ENCODE measurements at places on chromosomes 13 and 19.

- DNase-seq: no peak
Observed at GRCh38 chr19:56942756-56943155, 102.2 kb upstream of the PEG3 start.

- DNase-seq: no peak
Observed at GRCh38 chr19:4327877-4328242, 10.8 kb downstream of the STAP2 start.

DNA sequence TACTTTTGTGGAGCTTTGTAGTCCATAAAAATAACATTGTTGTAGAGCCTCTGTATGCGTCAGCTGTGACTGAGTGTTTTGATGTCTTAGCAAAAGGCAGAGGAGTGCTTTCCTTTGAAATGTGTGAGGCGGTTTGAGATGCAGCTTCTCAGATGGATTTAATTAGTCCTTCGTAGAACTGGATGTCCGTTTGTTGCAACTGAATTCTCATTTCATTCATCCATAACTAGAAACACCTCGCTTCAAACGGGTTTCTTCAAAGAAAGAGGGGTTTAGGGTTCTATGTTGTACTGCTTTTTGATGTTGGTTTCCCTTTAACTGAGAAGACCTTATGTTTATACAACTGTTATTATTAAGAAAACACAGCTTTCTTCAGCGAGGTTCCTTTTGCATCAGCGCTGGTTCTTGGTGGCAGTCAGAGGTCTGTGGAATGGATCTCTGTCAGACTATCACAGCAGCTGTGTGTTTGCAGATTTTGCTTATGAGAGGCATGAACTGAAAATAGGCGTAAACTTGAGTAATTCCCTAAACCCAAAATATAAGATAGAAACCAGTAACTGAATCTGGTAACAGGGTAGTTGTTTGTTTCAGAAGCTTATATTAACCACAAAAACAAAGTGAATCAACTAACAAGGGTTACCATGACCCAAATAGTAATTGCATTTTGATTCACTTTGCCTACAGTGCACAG lies 194.4 kb downstream of the GGACT start:
- DNase-seq: no peak

DNA sequence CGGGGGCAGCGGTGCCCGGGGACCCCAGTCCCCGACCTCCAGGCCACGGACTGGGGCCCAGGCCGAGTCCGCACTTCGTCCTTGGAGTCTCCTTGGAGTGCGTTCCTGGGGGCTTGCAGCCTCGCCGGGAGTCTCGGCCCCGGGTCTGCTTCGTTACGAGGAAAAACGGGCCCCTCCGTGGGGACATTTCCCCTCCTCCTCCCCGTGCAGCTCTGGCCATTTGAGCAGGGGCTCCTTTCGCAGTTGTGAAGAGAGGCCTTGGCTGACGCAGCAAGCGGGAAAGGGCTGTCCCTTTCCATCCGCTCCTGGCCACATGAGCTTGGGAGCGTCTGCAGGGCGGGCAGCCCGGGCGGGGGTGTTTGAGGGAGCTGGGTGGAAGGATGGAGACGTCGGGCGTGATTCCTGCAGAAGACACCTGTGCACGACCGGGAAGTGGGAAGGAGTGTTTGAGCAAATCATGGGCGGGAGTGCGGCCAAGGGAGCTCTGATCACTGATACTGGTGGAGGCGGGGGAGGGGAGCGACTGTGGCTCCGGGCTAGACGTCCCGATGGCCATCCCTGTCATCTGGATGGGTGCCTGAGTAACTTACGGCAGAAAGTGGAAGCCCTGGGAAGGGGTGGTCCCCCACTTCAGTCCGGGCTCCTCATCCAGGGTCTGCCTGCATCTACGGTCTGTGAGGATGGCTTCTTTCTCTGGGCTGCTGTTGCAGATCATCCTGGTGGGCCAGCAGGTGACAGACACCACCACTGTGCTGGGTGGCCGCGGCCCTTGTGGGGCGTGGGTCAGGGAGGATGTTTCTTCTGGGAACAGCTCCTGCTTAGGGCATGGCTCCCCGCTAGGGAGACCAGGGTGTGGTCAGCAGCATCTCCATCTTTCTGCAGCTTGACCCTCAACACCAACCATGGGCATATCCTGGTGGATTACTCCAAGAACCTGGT lies 736 bp downstream of the GPI start:
- peak; percentile 35 for DNase-seq

DNA sequence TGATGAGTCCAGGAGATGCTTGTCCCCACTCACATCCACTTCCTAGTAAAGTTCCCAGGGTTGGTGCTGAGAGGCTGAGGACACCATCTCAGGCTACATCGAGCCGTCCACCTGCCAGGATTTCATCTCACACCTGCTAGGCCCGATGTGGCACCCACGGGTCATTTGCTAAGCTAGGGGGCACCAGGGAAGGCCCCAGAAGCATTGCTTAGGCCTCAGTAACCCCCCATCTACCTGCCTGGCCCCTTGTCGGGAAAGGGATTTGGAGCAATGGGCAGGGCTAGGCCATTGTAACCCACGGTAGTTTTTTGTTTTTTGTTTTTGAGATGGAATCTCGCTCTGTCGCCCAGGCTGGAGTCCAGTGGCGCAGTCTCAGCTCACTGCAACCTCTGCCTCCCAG lies 51.8 kb downstream of the F2RL3 start:
- no peak for DNase-seq

GRCh38 chr19:1465191-1466016 lies 13.6 kb downstream of the C19orf25 start:
- DNase-seq: peak; percentile 79

GRCh38 chr19:9586764-9587163 lies 2.5 kb upstream of the ZNF121 start:
- peak; percentile 88 for DNase-seq

GRCh38 chr19:40815223-40815622 lies 16.2 kb downstream of the EGLN2 start:
- no peak for DNase-seq

Measured in epithelial cell of esophagus (primary cell).